ENCODE measurements at places on chromosomes 7 and 10.
A peak's percentile ranks its signal among the peaks of the same experiment; 100 is the strongest.

GRCh38 chr7:68009716-68010115 is 1013.1 kb downstream of the TYW1 start:
- DNase-seq: no peak

DNA sequence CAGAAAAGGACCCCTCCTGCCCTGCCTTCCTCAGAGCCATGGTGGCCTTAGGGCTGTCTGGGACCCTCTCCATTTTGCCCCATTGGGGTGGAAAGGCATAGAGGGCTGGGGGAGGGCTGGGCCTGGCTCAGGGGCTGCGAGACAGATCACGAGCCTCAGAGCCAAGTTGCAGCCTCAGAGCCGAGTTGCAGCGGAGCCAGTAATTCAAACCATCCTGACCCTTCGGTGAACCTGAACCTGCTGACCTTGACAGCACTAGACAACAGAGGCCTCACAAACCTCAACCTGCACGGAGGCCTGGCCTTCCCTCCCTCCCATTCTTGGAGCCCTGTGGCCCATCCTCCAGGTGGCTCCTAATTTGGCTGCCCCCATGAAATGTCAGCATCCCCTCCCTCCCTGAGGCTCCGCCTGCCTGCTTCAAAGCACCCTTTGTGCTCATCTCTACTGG is 45.4 kb downstream of the PAX2 start:
- DNase-seq: no peak

DNA sequence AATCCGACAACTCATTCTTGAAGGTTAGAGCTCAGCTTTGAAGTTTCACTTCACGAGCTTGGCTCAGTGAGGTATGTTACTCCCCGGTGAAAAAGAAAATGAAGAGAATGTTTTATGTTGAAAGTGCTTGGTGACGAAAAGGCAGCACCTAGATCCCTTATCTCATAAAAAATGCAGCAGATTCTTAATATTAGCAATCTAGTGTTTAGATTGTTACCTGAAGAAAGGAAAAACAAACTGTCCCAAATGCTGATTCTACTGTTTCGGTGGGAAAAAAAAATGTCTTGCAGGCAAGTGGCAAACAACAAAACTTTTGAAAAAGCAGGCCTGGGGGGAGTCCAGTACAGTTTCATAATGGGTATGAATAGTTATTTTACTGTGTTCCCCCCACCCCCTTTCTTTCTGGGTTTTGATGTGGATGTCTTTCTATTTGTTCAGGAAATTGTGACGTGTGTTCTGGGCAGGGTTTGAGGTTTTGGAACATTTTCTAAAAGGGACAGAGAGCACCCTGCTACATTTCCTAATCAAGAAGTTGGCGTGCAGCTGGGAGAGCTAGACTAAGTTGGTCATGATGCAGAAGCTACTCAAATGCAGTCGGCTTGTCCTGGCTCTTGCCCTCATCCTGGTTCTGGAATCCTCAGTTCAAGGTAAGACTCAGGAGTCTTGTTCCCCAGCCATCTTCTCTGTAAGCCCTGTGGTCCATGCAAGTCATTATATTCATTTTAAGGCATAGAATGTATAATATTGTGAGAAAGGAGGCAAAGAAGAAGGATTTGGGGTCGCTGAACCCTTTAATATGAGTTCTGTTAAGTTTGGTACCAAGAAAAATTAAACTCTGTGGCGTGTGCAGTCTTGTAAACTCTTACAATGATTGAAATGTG is at the start of gene SRGN:
SRGN (plus strand) TSS at position 514 of the 881 bp plus-strand sequence; CDS start at position 569, 55 bp downstream.
- peak; percentile 76 for DNase-seq

DNA sequence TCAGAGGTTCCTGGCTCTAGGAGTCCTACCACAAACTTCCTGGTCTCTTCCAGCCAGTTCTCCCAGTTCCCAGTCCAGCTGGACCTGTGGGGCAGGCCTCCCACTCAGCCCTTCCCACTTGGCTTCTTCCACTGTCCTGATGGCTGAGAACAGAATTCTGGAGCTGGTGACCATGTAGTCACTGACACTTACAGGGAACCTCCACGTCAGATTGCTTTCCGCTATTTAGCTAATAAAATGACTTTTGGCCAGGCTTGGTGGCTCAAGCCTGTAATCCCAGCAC is 63.5 kb upstream of the ZRANB1 start:
- DNase-seq: no peak

DNA sequence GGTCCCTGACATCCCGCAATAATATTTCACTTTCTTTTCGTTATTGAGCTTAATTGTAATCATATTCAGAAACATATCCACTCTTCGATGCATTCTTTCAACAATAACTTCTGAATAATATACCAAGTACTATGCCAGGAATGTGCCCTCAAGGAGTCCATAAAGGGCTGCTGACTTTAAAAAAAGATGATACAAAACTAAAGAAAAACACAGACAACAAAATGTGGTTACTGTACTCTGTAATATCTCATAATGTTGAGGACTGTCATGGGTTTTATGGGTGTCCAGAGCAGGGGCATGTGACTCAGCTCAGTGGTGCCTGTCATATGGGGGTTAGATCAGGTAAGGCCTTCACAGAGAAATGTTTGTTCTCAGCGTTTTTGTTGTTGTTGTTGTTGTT is 73.7 kb downstream of the ARL4A start:
- DNase-seq: no peak

GRCh38 chr7:94623820-94624219 is 32.1 kb downstream of the SGCE start:
- no peak for DNase-seq

- no peak for DNase-seq
Observed at GRCh38 chr10:9260690-9261089, 1206.2 kb downstream of the GATA3 start.

- no peak for DNase-seq
Observed at GRCh38 chr7:116970238-116970910, 17.1 kb downstream of the ST7 start.

- DNase-seq: no peak
Observed at GRCh38 chr7:45100761-45101480, 10.6 kb downstream of the TBRG4 start.

- DNase-seq: no peak
Observed at GRCh38 chr7:151710646-151711434, 166.1 kb downstream of the PRKAG2 start.

GRCh38 chr7:106019470-106019820 is 56.4 kb downstream of the CDHR3 start:
- DNase-seq: no peak

DNA sequence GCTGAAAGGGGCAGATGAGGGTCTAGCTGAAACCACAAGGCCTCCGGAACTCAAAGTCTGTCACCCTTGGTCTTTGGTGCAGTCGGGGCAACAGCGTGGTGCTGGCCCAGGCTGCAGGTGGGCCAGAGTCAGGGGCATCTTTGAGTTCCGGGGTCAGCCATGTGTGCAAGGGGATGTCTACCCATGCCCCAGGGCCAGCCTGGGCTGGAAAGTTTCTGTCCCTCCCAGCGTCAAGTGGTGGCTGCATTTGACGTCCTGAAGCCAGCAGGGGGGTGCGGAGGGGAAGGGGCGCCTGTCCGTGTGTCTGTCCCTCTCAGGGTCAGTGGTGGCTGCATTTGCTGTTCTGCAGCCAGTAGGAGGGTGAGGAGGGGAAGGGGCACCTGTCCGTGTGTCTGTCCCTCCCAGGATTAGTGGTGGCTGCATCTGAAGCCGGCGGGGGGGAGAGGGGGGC is 638 bp downstream of the BRAT1 start:
- DNase-seq: no peak

DNA sequence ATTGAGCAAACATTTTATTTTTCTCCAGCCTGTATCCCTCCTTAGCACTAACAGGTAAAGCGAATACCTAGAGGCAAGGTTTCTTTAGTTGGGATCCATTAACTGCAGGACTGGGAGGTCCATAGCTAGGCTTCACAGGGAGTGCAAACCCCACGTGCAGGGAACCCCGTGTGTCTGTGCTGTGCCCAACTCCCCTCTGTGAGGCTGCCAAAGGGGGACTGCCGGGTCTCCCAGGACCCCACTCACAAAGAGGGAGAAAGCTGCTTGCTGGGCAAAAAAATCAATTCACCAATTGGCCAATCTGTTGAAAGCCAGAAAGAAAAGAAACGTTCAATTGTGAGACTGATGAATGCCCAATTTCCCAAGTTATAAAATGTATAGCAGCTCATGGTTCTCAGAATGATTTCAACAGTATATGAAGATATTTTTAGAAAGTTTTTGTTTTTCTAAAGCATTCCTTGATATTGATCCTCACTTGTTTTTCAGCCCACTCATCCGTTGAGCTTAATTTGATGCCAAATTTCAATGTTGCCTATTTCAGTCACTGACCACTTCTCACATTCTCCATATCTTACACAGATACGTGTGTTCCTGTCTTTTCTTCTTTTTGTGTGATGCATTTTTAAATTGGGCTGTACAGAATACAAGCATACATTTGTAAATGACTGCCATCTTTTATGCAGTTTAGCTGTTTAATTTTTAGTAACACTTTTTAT is 202.7 kb upstream of the PRSS58 start:
- no peak for DNase-seq

DNA sequence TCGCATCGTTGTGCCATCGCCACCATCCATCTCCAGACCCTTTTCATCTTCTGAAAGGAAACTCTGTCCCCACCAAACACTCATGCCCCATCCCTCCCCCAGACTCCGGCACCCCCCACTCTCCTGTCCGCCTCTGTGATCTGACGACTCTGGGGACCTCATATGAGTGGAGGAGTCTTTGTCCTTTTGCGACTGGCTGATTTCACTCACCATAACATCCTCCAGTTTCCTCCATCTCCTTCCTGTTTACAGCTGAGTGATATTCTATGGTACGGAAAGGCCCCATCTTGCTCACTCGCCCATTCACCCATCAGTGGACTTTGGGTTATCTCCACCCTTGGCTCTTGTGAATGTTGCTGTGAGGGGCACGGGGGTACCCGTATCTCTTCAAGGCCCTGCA is 11.8 kb upstream of the INSIG1 start:
- no peak for DNase-seq

DNA sequence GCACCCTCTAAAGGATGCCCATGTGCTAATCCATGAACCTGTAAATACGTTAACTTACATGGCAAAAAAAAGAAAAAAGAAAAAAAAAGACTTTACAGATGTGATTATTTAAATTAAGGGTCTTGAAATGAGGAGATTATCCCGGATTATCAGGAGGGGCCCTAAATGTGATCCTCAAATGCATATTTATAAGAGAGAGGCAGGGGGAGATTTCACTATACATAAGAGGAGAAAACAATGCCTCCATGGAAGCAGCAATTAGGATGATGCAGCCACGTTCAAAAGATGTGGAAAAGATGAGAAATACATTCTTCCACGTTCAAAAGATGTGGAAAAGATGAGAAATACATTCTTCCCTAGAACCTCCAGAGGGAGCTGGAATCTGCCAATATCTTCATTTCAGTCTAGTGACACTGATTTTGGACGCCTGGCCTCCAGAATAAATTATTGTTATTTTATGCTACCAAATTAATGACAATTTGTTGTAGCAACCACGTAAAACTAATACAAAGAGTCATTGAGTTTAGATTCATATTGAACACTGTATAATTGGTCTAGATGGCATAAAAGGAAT is 328.4 kb upstream of the GNAI1 start:
- no peak for DNase-seq

GRCh38 chr10:24152270-24152669 is 56.7 kb upstream of the KIAA1217 start:
- no peak for DNase-seq

GRCh38 chr10:132322586-132323048 is 9.4 kb upstream of the LRRC27 start:
- no peak for DNase-seq

- no peak for DNase-seq
Observed at GRCh38 chr10:74335501-74335900, 184.5 kb downstream of the ADK start.

- no peak for DNase-seq
Observed at GRCh38 chr7:51045319-51046102, 262.8 kb upstream of the GRB10 start.

DNA sequence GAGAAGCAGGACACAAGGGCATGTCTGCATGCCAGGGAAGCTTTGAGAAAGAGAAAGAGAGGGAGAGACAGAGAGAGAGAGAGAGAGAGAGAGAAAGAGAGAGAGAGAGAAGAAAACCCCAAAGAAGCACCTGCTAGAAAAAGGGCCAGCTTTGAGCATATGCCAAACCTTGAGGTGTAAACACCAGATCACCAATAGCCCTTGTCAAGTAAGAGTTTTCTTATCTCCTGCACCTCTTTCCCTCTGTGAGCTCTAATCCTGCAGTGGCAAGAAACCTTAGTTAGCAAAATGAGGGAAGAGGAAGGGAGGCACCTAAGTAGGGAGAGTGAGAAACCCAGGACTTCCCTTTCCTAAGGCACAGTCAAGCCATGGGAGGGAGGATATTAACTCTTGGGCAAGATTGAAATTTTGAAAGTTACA is 11.3 kb upstream of the TRDMT1 start:
- DNase-seq: no peak

DNA sequence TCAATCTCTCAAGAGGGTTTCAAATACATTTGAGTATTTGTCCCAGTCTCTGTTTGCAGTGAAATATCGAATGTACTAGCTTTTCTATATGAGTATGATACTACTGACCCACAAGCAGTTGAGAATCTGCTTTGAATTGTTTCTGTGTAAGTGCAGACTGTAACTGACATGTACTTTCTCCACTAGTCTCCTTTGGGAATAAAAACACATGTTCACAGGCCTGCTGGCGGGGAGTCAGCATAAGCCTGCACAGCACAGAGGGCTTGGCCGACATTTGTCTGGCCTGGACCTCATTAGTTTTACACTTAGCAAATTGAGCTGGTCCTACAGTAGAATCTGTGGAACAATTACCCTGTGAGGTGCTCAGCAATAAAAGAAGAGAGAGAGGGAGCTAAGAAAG is 72.6 kb downstream of the ITGB8 start:
- DNase-seq: no peak

DNA sequence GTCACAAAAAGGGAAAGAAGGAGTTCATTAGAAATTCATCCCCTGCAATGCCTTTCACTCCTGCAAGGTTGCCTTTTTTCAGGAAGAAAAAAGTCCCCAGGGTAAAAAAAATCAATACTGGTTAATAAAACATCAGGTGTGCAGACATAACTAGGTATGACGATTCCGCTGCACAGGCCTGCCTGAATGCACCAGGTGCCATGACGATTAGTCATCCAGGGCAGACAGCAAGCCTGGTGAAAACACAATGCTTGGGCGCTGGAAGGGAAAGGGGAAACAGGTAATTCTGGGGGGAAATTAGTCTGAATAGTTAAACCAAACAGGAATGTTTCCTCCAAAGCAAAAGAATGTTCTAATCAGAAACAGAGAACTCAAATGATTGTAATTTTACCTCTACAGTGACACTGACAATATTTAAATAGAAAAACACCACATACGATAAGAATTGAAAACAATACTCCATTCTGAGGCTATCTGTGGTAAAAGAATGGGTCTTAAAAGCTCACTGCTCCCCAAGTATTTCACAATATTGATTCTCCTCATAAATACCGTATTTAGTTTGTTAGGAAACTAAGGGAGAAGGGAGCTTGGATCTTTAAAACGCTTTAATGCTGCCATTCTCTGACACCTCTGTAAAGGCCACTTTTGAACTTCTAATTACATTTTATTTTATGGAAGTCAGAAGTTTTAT is 45.2 kb downstream of the VPS41 start:
- no peak for DNase-seq

DNA sequence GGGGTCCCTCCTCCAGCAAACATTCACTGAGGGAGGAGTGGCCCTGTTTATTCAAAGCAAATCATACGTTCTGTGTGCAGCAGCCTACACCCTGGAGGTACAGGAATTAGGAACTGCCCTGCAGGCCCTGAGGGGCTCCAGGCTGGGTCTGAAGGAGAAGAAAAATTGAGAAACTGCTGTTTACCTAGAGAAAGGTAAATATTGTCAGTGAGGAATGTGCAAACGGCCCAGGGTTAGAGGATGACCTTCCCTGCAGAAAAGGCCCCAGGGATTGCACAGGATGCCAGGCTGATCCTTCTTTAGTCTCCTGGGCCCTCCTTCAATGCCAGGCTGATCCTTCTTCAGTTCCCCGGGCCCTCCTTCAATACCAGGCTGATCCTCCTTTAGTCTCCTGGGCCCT is 5.7 kb downstream of the CALML5 start:
- DNase-seq: no peak
